ENCODE measurements at places on chromosomes 5 and 9.
A peak's percentile ranks its signal among the peaks of the same experiment; 100 is the strongest.

GRCh38 chr5:58410441-58410840 is 49.4 kb downstream of the PLK2 start:
- DNase-seq, result no peak

DNA sequence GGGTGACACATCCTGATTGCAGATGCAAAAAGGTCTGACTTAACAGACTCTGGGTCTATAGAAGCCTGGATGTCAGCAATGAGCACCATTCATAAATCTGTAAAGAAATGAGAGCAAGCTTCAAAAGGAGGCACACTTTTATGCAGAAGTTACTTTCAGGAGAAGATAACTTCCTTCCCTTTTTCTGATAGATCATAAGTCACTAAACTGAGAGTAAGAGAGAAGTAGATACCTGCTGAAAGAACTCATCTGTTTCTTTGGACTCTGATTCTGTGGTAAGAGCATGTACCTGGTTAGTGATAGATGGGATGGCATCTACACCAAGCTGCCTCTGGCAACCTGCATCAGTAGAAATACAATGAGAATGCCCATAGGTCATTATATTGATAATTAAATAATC is 525.6 kb downstream of the CETN3 start:
- DNase-seq, result no peak

DNA sequence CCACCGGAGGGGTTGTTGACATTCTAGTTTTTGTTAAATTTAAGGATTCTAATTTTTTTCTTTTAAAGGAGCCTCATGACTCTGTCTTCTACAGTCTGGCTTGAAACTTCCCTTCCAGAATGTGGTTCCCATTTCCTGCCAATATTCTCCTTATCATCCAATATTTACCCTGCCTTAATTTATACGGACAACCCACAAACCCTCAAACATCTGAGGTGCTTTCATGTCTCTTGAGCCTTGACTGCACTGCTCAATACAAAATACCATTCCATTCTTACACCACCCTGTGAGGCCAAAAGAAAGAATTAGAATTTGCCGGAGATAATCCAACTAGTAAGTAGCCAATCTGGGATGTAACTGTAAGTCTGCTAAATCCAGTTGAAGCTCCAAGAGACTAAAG is 346.5 kb downstream of the SPOCK1 start:
- no peak for DNase-seq

- no peak for DNase-seq
Observed at GRCh38 chr5:172443441-172444109, 10.8 kb downstream of the SH3PXD2B start.

DNA sequence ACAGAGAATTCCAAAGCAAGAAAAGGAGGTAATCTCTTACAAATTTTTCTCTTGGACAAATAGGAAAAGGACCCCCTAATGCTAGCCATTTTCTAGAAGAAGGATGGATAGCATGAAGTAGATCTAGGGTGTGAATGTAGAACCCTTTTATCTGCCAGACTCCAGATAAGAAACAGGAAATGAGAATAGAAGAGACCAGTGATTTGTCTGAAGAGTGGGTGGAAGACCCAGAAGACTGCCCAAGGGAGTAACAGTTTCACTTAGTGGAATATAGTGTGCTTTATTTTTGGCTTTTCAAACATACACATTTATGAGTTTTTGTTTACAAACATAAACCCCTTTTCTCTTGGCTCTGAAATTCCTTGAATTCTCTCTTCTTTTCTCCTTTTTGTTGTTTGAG is 25.0 kb downstream of the ECM2 start:
- no peak for DNase-seq

DNA sequence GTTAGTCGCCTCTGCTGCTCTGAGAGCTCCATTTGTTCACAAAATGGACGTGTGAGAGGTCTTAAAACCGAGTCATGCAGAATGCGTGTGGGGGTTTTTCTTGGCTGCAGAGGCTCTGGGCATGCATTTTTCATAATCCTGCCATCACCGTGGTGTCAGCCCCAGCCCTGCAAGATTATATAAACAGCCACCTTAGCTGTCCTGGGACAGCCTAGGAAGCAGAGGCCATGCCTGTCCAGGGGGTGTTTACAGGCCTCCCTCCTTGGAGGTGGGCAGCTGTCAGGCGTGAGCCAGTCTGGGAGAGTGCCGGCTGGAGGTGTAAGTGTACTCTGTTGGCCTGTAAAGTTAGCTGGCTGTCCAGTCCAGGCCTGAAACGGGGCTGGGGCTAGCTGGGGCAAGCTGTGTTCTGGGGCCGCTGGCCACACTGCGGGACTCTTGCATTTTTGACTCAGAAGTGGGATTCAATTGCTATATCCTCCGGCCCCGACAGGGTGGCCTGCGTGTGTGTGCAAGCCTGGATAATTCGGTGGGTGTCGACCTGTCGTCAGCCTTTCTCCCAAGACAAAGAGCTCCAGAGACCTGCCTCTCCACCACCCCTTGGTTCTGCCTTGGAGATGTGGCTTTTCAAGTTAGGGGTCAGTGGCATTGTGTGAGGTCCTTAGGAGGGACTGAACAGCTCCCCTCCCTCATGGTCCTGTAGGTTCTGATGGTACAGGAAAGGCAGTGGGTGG is 2.4 kb downstream of the WNK2 start:
- DNase-seq, result no peak

DNA sequence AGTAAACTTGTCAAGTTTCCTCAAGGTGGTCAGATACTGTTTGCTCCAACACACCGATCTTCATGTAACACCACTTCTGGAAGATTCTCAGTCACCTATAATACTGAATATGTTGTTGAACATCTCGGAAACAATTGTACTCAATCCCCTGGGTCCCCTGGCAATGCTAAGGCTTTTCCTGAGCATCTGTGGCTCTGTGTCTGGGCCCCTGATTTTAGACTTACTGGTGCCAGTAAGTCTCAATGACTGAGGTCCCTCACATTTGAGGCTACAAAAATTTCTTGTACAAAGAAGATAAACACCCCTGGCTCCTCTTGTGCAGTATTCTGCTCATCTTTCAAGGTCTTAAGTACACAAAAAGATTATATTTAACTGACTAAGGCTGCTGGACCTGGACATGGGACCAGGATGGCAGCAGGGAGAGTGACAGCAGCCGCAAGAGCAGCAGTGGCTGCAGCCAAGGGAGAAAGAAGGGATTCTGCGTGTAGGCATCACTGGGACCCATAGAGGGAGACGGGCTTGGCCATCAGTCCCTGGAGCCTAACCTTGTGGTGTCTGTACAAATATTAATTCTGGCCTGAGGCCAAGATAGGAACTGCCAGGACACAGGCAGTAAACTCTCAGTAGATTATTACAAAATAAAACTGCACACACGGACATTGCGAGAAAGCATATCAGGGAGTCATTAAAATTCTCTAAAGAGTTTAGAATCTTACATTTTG is 49.0 kb upstream of the TNPO1 start:
- no peak for DNase-seq

DNA sequence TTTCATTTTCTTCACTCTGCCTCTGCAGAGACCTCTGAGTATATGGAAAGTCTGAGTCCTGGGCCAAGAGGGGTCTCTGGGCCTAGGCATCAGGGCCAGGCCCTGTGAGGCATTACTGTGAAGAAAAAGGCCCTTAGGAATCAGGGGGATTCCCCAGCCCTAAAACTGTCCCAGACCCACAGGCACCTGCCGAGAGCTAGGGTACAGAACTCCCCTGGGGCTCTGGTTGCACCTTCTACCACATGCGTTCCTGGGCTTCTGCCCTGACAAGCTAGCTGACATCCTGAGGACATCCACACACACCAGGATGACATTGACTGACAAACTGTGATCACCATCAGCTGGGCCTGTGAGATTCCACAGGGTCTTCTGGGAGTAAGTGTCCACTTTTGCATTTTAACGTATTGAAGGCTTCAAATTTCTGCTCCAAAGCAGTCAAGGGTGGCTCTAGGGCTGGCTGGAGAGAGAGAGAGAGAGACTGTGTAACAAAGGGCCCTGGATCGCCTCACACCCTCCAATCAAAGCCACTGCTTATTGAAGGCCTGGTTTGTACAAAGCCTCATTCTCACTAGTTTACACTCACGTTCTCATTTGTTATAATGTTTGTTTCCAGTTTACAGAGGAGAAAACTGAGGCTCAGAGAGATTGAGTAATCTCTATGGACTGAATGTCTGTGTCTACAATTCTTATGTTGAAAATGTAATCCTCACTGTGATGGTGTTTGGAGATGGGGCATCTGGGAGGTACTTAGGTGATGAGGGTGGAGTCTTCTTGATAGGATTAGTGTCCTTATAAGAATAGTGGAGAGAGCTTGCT is 45.1 kb downstream of the TGFBI start:
- DNase-seq, result no peak

GRCh38 chr9:4334410-4334813 is 34.5 kb upstream of the GLIS3 start:
- no peak for DNase-seq

DNA sequence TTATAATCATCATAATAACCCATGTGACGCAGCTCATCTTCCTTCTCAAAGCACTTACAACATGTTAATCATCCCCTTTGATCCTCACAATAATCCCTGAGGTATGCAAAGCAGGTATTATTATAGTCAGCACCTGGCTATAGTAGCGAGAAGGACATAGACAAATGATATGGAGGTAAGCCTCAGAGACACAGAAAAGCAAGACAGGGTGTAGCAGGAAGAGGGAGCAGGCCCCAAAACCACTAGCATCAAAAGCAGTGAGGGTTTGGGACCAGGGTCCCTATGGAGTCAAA is 139.2 kb upstream of the SLC30A5 start:
- no peak for DNase-seq

GRCh38 chr5:154686490-154686889 is 68.7 kb upstream of the LARP1 start:
- DNase-seq, result no peak

DNA sequence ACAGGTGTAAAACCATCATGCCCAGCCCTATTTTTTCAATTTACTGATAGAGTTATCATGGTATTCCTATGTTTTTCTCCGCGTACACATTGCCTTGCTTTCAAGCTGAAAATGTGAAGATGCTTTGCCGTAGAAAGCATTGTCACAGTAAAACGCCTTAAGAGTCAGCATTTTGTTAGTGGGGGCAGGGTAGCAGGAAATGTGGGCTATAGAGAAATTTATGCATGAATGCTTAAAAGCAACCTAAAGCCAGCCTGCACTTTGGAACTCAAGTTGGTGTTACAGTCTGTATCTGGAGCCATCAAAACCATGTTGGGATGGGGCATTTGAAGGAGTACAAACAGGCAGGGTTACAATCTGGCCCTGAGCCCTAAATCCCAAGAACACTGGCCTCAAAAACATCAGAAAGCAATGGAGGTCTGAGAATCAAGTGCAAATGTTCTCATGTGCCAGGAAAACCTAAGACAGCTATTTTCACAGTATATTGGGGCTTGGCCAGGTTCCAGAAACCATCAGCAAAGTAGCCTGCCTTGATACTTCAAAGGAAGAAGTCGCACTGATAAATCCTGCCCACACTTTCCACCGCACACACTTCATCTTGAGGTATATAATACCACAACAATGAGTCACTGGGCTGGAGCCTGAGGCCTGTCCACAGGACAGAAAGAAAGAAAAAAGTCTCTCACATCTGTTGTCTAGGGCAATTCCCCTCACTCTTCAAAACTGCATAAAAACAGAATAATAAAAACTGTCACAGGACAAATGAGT is 313.8 kb downstream of the ENC1 start:
- peak; percentile 29 for DNase-seq

DNA sequence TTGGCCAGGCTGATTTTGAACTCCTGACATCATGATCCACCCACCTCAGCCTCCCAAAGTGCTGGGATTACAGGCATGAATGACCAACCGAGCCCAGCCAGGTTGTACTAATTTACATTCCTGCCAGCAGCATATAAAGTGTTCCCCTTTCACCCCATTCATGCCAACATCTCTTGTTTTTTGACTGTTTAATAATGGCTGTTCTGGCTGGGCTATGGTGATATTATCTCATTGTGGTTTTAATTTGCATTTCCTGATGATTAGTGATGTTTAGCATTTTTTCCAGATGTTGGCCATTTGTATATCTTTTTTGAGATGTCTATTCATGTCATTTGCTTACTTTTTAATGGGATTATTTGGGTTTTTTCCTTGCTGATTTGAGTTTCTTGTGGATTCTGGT is 87.3 kb downstream of the INVS start:
- no peak for DNase-seq

DNA sequence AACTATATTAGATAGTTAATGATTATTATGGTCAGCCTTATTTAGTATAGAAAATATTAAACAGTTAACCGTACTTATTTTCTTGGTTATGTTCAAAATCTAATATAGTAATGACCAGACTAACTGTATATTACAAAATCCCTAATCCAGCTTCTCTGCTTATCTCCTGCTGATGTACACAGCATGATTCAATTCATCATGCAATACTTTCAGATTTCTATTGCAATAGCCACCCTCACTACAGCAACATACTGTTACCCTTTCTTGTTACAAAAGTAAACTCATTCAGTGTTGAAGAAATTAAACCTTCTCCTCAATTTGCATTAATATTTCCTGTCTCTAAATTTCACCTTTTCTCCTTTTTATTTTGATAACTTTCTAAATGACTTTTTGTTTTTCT is 1375.0 kb upstream of the NUDT12 start:
- no peak for DNase-seq

- DNase-seq, result no peak
Observed at GRCh38 chr9:89340332-89340731, 22.0 kb downstream of the SECISBP2 start.

GRCh38 chr5:158383486-158383885 is 524.5 kb upstream of the CLINT1 start:
- no peak for DNase-seq

DNA sequence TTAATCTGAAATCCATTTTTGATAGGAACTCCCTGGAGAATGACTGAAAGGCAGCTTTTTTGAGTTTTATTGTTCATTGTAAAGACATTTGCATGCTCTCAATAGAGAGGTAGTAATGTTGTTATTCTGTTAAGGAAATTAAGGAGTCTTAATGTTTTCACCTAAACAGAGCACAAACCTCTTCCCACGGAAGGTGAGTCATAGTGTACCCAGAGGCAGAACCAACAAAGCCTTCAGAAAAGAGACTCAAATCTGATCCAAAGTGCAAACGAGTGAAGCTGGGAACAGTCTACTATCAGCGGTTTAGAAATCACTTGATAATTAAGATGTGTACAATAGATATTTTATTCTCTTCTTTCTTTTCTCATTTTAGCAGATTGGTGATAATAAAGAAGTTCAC is 470.5 kb downstream of the PLK2 start:
- DNase-seq, result no peak

- peak; percentile 58 for DNase-seq
Observed at GRCh38 chr9:109903515-109904138, 123.6 kb downstream of the PALM2AKAP2 start.

GRCh38 chr5:158802941-158803341 is 296.8 kb downstream of the EBF1 start:
- no peak for DNase-seq

Data from CD4-positive, alpha-beta memory T cell (primary cell).